ENCODE measurements at places on chromosomes 3 and 15. TPM values are rescaled to one million over a fixed set of nuclear protein-coding genes. Genes with fewer than 3 reads are reported as not detected.
A peak's percentile ranks its signal among the peaks of the same experiment; 100 is the strongest.

GRCh38 chr15:77028451-77029165, 33.7 kb downstream of the PSTPIP1 start:
- peak; percentile 68 for DNase-seq

DNA sequence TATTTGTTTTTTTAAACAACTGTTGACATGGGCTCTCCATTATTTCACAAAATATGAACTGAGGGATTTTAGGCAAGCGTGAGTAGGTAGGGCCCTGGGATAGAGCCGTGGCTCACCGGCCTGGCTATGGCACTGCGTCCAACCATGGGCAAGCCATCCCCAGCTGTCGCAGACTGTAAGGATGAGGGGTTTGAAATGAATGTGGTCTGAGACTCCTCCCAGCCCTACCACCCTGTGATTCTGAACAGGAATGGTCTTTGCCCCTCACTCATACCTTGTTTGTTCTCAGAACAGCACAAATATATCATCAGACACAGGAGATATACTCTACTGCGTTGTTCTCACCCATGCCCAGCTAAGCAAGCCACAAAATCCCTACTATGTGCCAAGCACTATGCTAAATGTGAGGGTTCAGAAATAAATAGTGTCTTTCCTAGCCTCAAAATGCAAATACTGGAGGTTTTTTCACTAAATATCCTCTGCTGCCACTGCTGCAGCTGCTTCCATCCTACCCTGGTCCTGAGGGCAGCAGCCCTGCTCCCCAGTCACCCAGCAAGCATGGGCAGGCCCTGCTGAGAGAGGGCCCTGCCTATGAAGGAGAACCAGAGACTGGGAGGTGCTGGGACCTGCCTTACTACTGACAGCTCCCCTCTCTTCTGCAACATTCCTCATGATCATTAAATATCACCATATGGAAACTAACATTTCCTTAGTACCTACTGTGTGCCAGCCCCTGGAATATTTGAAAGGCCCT, 102.8 kb downstream of the XXYLT1 start:
- DNase-seq = no peak

GRCh38 chr15:57751177-57751800, 44.8 kb downstream of the POLR2M start:
- DNase-seq = peak; percentile 88

DNA sequence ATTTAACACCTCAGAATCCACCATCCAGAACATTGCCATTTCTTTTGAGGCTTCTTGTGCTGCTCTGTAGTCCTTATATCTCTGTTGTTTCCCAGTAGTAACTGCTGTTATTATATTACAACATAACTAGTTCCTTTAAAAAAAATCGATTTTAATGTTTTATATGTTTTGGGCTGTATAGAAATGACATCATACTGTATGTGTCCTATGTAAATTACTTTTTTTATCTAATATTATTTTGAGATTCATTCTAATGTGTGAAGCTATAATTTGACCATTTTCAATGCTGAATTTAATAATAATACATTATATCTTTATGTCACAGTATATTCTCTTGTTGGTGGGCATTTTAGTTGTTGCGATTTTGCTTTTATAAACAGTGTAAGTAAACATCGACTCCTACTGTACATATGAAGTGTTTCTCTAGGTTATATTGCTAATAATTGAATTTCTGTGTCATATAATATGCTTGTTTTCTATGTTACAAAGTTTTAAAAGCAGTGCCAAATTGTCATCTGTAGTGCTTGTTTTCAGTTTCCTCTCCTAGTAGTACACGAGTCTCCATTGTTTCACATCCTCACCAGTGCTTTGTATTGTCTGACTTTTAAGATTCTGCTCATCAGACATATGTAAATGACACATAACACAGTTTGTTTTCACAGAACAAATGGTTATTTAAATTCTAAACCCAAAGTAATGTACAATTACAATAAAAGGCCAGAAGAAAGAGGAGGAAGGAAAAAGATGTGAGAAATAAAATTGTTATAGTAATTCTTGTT, 172.0 kb upstream of the LRRFIP2 start:
- DNase-seq = no peak

Gene MYLK
- total RNA-seq = 232 TPM

Gene HTR3E
- not detected for total RNA-seq

Data from osteoblast (primary cell).